ENCODE measurements at places on chromosomes 1 and 21.

DNA sequence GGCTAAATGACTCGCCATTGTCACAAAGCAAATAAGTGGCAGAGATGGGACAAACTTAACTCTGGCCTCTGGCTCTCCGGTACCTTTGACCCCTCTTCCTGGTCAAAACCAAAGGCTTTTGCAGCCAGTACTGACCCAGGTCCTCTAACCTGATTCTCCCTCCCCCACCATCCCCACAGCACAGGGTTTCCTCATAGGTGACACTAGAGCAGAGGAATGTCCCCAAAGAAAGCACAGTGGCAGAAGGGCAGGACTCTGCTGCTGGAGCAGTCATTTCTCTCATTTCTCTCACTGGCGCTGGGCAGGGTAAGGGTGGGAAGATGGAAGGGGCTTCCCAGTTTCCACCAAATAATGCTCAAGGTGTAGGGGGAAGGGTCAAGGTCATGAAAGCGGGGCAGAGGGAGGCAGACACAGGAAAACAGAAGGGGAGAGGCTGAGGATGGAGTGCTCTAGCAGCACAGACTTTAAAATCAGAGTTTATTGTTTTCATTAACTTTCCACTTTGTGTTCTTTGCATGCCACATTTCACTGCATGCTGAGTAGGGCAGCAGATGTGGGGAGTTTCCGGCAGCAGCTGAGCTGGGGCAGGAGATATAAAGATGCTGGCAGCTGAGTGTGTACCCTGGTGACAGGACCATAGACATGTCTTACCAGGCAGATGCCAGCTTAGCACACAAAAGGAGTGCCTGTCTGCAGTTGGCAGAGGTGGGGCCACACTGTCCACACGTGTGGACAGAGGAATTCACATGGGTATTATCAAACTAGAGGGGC, 80.5 kb downstream of the FAM78B start:
- DNase-seq: no peak

GRCh38 chr21:41957991-41958766, 4.4 kb upstream of the C2CD2 start:
- peak; percentile 75 for DNase-seq

GRCh38 chr1:217674028-217674729, 43.0 kb downstream of the SPATA17 start:
- DNase-seq: no peak

DNA sequence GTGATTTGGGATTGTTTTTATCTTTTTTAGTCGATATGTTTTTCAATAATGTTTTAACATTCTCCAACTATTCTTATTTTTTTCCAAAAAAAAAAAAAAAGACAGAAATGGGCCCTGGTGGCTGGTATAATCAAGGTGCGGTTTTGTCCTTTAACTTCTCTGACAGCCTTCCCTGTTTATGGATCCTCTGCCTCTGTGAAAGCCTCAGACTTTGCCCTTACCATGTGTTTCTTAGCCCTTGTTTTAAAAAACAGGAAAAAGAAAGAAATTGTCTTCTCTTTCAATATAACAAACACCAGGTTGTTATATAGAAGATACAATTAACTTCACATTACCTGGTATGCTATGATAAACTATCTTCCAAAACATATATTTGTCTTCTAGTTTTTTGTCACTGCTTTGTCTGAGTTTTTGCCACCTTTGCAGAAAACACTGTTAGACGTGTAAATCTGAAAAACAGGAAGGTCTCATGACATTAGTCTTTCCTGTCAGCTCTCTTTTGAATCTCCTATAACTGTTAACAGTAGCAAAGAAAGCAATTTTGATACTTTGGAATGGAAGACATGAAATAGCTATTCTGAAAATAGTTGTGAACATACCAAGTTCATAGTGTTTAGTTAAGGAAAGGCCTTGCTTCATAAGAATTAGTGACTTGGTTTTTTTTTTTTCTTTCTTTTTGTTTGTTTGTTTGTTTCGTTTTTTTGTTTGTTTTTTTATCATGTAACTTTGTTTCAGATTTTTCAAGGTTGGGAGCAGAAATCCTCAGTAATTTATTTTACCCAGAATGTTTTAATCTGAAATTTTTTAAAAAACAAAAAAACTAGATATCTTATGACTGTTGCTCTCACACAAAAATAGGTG, 31.7 kb upstream of the CACYBP start:
- DNase-seq: no peak

GRCh38 chr1:228469413-228470162, 17.6 kb upstream of the RNF187 start:
- DNase-seq: no peak

DNA sequence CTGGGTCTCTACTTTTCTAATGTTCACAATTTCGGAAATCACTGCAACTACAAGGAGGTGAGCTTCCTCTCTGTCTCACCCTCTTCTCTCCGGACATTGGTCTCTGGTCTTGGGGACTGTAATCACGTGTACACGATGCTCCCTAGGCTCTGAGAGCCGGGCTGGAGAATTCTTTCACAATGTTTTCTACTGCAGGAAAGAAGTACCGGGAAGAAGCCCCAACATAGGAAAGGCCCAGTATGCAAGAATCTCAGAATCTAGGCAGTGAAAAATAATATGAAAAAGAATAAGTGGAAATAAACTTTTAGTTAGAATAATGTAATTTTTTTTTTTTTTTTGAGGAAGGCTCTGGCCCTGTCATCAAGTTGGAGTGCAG, 13.5 kb upstream of the HJV start:
- no peak for DNase-seq

GRCh38 chr1:228990906-228991569, 255.8 kb downstream of the RHOU start:
- DNase-seq: no peak

- DNase-seq: peak; percentile 38
These were observed 10.9 kb upstream of the GSTM3 start for GRCh38 chr1:109751531-109752260.

DNA sequence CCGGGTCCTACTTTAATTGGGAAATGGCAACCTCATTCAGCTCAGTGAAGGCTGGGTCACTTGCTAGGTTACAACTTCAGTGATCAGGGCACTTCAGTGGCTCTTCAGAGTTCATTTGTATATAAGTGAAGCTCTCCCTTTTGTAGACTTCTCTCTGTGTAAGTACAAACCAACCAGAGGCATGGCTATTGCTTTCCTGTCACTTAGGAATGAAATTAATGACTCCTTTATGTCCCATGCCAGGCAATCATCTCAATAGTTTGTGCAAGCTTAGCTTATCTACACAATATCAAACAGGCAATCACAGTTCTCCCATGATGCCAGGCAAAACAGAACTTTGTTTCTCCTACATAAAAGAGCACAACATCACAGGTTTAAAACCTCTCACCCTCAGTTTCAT, 22.8 kb upstream of the CTBS start:
- no peak for DNase-seq

GRCh38 chr21:32278103-32278502, 746 bp downstream of the MIS18A start:
- no peak for DNase-seq

DNA sequence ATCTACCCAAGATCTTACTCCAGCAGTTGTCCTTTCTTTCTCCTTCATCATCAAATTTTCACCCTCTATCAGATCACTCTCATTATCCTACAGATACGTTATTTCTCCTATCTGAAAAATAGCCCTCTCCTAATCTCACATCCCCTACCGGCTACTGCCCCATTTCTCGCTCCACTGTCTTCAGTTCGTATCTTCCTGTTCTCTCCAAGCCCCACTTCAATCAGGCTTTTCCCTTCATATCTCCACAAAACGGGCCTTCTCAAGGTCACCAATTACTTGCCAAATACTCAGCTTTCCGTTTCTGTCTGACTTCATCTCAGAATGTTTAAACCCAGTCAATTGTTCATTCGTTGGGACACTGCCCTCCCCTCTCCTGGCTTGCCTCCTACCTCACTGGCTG, 32.4 kb downstream of the SLC30A1 start:
- no peak for DNase-seq

GRCh38 chr1:15038232-15039016, 115.1 kb upstream of the TMEM51 start:
- no peak for DNase-seq

DNA sequence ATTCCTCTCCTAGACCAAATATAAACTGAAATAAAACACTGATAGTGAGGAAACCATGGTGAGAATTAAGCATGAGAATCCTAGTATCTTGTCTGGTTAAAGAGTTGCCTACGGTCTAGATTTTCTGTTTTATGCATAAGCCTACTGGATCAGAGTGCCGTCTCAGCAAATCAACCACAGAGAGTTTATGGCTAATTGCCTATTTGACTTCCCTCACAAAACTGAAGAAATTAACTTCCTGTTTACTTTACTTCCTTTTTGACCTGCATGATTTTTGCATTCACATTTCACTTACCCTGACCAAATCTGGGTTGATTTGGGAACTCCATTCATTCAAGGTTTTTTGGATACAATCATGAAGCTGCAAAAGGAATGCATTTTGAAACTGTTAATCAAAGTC, 5.0 kb downstream of the GCLM start:
- DNase-seq: no peak

DNA sequence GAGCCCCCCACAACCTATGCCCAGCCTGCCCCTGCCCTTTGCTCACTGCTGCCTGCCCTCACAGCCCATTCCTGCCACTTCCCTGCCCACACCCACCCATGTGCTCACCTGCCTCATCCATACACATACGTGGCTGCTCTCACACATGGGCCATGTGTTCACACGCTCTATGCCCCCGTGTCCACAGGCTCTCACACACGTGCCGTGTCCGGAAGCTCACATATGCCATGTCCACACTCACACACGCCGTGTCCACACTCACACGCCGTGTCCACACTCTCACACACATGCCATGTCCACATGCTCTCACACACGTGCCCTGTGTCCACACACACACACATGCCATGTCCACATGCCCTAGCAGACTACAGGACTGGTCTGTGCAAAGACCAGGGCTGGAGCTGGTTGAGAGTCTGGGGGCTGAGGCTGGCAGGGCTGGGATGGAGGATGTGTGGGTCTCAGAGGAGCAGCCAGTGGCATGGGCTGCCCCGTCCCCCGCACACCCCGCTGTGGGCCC, 583 bp upstream of the RNF223 start:
- no peak for DNase-seq

DNA sequence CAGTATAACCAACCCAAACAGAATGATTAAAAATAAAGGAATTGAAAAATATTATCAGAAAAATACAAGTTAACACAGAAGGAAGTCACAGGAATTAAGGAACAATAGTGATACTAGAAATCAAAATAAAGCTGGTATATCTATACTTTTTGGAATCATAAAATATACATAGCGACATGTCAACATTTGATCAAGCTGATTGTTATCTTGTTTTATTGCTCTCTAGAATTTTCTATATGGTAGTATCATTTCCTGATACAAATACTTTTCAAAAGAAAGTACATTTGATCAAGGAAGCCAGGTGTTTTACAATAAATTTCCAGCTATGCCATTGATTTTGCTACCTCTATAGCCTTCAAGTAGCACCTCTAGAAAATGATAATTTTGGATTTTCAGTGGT, 489.5 kb upstream of the PKN2 start:
- DNase-seq: no peak

DNA sequence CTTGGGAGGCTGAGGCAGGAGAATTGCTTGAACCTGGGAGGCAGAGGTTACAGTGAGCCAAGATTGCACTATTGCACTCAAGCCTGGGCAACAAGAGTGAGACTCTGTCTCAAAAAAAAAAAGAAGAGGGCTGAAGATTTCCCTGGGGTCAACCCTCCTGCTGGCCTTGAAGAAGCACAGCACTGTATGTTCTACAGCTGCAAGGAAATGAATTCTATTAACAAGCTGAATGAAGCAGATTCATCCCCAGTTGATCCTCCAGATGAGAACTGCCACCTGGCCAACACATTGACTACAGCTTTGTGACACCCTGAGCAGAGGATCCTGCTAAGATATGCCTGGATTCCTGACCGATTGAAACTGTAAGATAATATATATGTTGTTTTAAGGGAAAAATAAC, 129.5 kb downstream of the ADSS2 start:
- no peak for DNase-seq

- no peak for DNase-seq
These were observed 1.4 kb upstream of the OLFML3 start for GRCh38 chr1:113977906-113978305.

DNA sequence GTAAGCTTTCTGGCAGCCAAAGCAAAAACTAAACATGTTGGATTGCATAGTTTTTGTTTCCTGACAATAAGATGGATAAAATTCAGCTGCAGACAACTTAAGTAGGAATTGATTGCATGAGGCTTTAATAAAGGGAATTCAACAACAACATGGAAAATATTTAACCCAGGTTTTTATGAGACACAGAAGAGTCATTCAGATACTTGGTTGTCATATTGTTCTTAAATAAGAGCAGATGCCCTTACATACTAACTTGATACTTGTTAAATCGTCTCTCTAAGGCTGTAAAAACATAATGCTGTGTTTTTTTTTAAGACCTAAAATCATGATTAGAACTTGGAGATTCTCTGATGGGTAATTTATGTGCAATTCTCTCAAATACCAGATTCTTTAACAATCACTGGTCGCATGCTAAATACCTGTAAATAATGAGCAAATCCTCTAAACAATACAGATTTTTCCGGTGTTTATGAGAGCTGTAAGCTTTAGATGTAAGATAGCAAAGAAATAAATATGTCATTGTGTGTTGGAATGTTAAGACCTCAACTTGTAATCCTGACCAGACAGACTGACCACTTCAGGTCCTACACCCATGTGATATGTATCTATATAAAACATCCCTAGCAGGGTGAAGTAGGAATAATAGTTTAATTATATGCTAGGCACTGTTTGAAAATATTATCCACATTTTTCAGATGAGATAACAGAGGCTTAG, 37.8 kb upstream of the CD34 start:
- no peak for DNase-seq

- DNase-seq: no peak
These were observed 29.4 kb upstream of the RNPC3 start for GRCh38 chr1:103496014-103496635.

DNA sequence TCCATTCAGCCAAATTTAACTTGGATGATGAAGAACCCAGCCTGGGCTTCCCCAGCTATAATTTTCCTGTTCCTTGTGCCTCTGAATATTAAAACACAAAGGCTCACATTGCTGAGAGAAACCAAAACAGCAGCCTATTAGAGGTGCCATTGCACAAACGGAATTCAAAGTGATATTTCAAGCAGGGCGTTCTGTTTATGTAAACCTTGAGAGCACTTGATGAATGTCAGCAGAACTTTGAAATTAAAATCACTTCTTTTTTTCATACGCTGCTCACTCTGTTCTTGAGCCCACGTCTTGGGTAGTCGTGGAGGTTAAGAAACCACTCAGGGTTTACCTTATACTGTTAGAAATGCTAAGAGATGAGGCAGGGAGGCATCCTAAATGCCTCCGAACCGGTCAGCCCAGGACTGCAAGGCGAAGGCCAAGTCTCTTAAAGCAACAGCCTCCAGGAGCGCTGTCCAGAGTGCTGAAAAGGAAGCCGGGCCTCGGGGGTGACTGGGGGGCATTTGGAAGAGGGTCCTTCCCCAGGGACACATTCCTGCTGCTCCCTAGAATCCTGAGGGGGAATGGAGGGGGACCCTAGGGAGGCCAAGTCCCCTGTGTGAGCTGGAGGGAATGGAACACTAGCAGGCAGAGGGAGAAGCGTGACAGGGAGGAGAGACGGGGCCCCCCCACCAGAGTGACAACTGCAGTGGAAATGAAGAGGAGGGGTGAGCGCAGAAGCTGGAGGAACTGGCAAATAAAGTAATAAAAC, 154.8 kb upstream of the VAMP3 start:
- DNase-seq: peak; percentile 80

GRCh38 chr1:58855274-58856165, 71.7 kb upstream of the JUN start:
- no peak for DNase-seq
